Neural cell (in vitro differentiated cells): ENCODE measurements at places on chromosomes 13 and 19. TPM values are rescaled to one million over a fixed set of nuclear protein-coding genes. Genes with fewer than 3 reads are reported as not detected.

The SLC25A41 gene
- 3.8 and 4.2 TPM in 2 replicates for polyA plus RNA-seq

The ADGRL1 gene
- polyA plus RNA-seq: 22.2 and 28.5 TPM in 2 replicates

The GJB6 gene
- not detected in 2 replicates for polyA plus RNA-seq

The TYROBP gene
- polyA plus RNA-seq: not detected in 2 replicates

The PRX gene
- 0.20 and 0.36 TPM in 2 replicates for polyA plus RNA-seq

The CBARP gene
- 18.2 and 24.5 TPM in 2 replicates for polyA plus RNA-seq

The PLIN4 gene
- not detected in 2 replicates for polyA plus RNA-seq

The TMEM150B gene
- not detected in 2 replicates for polyA plus RNA-seq

The KLK4 gene
- polyA plus RNA-seq: not detected in 2 replicates

The ZNF547 gene
- polyA plus RNA-seq: 11.6 and 13.1 TPM in 2 replicates

The ZNF576 gene
- polyA plus RNA-seq: 11.9 and 19.9 TPM in 2 replicates

The ERICH6B gene
- not detected in 2 replicates for polyA plus RNA-seq

The GPR108 gene
- 24.6 and 44.5 TPM in 2 replicates for polyA plus RNA-seq

The FBXO27 gene
- polyA plus RNA-seq: 2.7 and 6.2 TPM in 2 replicates

The ZNF99 gene
- not detected in 2 replicates for polyA plus RNA-seq

The B3GNT3 gene
- polyA plus RNA-seq: not detected in 2 replicates

The RYR1 gene
- 0.44 and 0.69 TPM in 2 replicates for polyA plus RNA-seq

The MBD3L3 gene
- not detected in 2 replicates for polyA plus RNA-seq

The CLEC17A gene
- not detected in 2 replicates for polyA plus RNA-seq

The TTYH1 gene
- 33.4 and 36.1 TPM in 2 replicates for polyA plus RNA-seq

The LILRB2 gene
- not detected in 2 replicates for polyA plus RNA-seq

The S1PR4 gene
- polyA plus RNA-seq: not detected in 2 replicates

The EFNA2 gene
- 9.8 and 10.3 TPM in 2 replicates for polyA plus RNA-seq

The DACH1 gene
- 14.4 and 20.0 TPM in 2 replicates for polyA plus RNA-seq

The RXFP2 gene
- not detected in 2 replicates for polyA plus RNA-seq

The CCDC70 gene
- polyA plus RNA-seq: not detected in 2 replicates

The KASH5 gene
- 0.11 TPM in 1 of 2 replicates, not detected in the other for polyA plus RNA-seq

The PSG1 gene
- not detected in 2 replicates for polyA plus RNA-seq

The CYP4F11 gene
- polyA plus RNA-seq: not detected in 2 replicates

The ZNF473 gene
- 8.4 and 11.7 TPM in 2 replicates for polyA plus RNA-seq

The ZNF784 gene
- polyA plus RNA-seq: 10.3 and 10.7 TPM in 2 replicates

The BEST2 gene
- not detected in 2 replicates for polyA plus RNA-seq

The CLIP3 gene
- polyA plus RNA-seq: 5.6 and 7.8 TPM in 2 replicates

The SH2D3A gene
- 3.6 TPM in 1 of 2 replicates, not detected in the other for polyA plus RNA-seq

The CERS4 gene
- polyA plus RNA-seq: 55.5 and 59.3 TPM in 2 replicates

The ZNF57 gene
- polyA plus RNA-seq: 3.0 and 5.8 TPM in 2 replicates

The LGALS7 gene
- not detected in 2 replicates for polyA plus RNA-seq

The C19orf53 gene
- polyA plus RNA-seq: 104 and 134 TPM in 2 replicates

The SGCG gene
- not detected in 2 replicates for polyA plus RNA-seq

The IGFLR1 gene
- polyA plus RNA-seq: 4.6 and 7.2 TPM in 2 replicates

The CAPN12 gene
- not detected in 2 replicates for polyA plus RNA-seq

The ICAM5 gene
- 2.3 and 4.1 TPM in 2 replicates for polyA plus RNA-seq

The C1QTNF9B gene
- 0.24 and 1.5 TPM in 2 replicates for polyA plus RNA-seq
